IMR-90 (cell line): ENCODE measurements at places on chromosomes 2 and 18. TPM values are rescaled to one million over a fixed set of nuclear protein-coding genes. Genes with fewer than 3 reads are reported as not detected.

ST6GAL2 gene
- total RNA-seq = not detected in 2 replicates

MEMO1 gene
- total RNA-seq = 23.7 and 33.6 TPM in 2 replicates

TEX44 gene
- total RNA-seq = not detected in 2 replicates

DNA sequence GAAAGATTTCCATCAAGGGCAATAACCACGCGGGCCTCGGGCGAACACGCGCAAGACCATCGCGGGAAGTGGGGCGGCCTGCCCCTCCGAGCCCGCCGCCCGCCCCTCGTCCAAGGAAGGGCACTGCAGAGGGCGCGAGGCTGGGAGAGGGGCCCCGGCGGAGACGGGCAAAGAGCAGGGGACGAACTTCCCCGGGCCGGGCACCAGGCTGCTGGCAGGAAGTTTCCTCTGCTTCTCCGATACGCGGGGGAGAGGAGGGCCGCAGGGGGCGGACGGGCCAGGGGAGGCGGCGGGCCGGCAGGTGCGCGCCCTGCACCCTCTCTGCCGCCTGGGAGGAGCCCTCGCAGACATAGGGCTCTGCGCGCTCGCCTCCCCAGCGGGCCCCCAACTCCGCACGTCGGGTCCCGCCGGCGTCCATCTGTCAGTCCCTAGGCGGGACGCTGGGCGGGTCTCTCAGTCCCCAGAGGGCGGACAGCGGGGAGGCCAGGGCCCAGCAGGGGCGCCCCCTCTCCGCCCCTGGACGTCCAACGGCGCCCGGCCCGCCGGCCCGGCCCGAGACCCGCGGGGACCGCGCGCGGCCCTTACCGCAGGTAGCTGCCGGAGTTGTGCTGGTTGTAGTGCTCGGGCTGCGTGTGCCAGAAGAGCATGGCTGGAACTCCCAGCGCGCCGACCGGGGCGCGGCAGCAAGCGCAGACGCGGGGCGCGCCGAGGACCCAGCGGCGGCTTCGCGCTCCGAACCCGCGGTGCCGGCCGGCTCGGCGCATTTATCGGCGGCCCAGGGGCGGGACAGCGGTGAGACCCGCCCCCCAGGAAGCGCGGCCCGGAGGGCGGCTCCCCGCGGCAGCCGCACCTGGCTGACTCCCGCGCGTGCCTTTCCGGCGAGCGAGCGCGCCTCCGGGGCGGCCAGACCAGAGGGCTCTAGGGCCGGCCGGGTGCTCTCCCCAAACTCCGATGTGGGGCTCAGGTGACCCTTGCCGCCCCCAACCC, at the start of gene TFCP2L1:
Gene TFCP2L1 (minus strand): TSS at position 740 of the 987 bp plus-strand sequence. CDS start 93 bp downstream, at position 647.
- DNase-seq = no peak
- H3K36me3 ChIP-seq = no peaks in the 10 kb centered on the region
- H3K4me3 ChIP-seq = no peak within 1 kb of the TSS

- no peak for DNase-seq
- H3K4me1 ChIP-seq = no peaks in the 10 kb centered on the region
- H3K36me3 ChIP-seq = no peaks in the 10 kb centered on the region
- no peak overlapping the region for H3K4me3 ChIP-seq
These were observed 156.5 kb downstream of the NDUFA10 start for GRCh38 chr2:239868556-239869181.
